Activated naive CD8-positive, alpha-beta T cell treated with anti-CD3 and anti-CD28 coated beads for 36 hours (primary cell): ENCODE measurements at places on chromosomes 7 and 10. TPM values are rescaled to one million over a fixed set of nuclear protein-coding genes. Genes with fewer than 3 reads are reported as not detected.

The SPDYE6 gene
- not detected for total RNA-seq

The OGDHL gene
- total RNA-seq: 1.1 TPM

The KLF6 gene
- 125 TPM for total RNA-seq

The EPHA1 gene
- 2.3 TPM for total RNA-seq

The TNRC18 gene
- total RNA-seq: 48.0 TPM

The RNF32 gene
- 0.62 TPM for total RNA-seq

The DBF4 gene
- total RNA-seq: 86.3 TPM

The BLNK gene
- total RNA-seq: 1.3 TPM

GRCh38 chr7:81260152-81260551 lies 341.3 kb upstream of the SEMA3C start:
- DNase-seq: no peak

DNA sequence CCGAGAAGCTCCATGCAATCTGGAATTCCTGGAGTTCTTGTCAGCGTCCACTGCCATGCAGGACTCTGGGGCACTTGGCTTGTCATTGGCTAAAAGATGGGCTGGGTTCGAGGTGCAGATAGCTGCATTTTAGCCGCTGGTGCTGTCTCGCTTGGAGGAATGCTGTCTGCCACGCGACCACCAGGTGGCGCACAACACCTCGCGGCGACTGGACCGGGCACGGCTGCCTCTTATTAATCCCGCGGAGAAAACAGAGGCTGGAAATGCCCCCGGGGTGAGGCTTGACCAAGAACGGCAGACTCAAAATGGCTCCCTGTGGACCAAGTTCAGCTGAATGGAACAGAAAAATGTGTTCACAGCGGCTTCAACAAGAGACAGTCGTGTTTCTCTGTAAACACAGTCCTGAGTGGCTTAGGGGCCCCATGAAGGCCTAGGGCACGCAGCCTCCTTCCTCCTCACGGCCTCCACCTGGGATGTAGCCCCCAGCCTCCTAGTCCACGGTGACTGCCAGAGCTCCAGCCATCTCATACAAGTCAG lies 46.2 kb downstream of the AOC1 start:
- peak; percentile 70 for DNase-seq

- DNase-seq: no peak
These were observed 649.5 kb upstream of the MKI67 start for GRCh38 chr10:128775743-128776142.

DNA sequence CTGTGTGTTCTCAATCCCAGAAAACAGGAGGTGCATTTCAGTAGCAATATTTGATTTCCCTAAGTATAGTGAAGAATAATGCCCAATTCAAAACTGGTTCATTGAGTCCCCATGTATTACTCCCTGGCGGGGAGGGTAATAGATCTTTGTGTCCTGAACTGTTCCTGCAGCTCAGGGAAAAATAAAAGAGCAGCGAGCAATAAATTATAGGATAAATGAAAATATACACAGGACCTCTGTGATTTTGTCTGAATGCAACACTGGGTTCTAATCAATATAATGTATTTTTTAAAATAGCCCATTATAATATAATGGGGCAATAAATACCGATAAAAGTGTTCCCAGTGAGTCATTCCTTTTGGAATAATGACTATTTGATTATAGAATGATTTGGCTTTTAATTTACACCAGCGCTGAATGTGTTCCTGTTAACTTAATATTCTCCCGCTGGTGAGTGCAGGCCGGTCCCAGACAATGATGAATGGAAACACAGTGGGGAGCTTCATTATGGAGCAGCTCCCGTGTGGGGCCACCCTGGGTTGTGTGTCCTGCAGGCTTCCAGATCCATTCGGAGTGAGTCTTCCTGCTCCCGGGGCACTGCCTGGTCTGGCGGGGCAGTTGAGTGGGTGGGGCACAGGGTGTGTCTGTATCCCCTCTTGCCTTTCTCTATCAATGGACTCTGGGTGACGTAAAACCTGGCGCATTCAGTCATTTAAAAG lies 263.1 kb downstream of the ACTR3B start:
- no peak for DNase-seq

GRCh38 chr7:36192053-36192824 lies 39.2 kb downstream of the EEPD1 start:
- DNase-seq: no peak

- no peak for DNase-seq
These were observed 152.1 kb downstream of the FZD1 start for GRCh38 chr7:91416155-91416865.

DNA sequence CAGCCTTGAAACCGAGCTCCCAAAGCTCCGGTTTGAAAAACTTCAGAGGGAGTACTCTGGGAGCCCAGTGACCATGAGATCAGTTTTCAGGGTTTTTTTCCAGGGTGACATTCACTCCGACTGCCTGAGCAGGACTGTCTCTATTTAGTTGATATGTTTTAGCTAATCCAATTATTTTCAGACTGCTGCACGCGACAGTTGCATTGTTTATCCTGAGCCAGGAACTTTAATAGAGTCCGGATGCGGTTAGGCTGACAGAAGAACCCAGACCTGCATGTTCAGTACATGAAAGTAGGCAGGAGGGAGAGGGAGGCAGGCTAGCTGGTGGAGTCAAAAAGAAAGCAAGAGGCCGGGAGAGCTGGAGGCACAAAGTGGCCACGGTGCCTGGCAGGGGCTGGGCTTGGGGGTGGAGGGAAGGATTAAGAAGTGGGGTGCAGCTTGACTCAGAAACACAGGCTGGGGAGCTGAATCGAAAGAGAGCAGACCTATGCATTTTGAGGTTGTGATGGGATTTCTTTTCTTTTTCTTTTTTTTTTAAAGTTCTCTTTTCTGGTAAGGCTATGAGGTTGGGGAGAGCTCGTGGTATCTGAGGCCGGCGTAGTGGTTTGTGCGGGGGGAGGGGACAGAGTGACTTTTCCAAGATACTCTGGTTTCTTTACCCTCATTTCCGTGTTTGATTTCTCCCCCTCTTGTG lies 5.7 kb downstream of the GATA3 start:
- peak; percentile 76 for DNase-seq

DNA sequence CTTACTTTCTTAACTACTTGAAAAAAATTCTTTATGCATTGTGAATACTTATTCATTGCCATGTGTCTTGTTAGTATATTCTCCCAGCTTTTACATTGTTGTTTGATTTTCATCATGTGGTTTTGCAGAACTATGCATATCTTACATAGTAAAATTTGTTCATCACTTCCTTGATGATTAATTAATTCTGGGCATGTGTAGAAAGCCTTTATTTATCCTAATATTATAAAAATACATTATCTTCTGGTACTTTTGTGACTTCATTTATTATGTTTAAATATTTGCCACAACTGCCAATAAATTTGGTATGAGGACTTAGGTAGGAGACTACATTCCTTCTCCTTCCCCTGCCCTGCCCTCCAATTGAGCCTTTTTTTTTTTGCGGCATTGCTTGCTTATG lies 166.0 kb upstream of the ZNF32 start:
- no peak for DNase-seq

DNA sequence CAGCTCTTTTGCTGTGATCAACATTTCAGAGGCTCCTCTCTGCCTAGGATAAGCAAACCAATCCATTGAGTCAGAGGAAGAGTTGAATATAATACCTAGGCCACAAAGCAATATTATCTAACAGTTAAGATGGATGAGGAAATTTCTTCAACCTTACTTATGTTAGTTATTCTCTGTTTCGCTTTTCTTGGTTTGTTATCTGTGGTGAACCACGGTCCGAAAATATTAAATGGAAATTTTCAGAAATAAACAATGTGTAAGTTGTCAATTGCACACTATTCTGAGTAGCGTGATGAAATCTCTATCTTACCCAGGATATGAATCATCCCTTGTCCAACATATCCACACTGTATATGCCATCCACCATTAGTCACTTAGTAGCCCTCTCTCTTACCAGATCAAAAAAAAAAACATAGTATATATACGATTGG lies 1.5 kb upstream of the HTR7 start:
- DNase-seq: no peak

GRCh38 chr10:30902621-30903396 lies 128.9 kb downstream of the ZNF438 start:
- DNase-seq: no peak

DNA sequence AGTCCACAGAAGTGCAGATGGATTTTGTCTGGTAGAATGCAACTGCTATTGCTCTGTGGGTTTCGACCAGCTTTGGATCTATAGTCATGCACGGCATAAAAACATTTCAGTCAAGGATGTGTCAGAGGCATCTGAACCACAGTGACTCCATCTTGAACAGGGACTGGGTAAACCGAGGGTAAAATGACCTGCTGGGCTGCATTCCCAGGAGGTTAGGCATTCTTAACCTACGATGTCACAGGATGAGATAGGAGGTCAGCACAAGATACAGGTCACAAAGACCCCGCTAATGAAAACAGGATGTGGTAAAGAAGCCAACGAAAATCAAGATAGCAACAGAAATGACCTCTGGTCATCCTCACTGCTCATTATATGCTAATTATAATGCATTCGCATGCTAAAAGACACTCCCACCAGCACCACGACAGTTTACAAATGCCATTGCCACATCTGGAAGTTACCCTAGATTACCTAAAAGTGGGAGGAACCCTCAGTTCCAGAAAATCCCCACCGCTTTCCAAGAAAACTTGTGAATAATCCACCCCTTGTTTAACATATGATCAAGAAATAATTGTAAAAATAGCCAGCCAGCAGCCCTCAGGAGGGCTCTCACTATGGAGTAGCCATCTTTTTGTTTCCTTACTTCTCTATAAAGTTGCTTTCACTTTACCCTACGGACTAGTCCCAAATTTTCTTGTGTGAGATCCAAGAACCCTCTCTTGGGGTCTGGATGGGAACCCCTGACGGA lies 50.7 kb upstream of the CPXM2 start:
- no peak for DNase-seq

GRCh38 chr10:96743988-96744585 lies 23.8 kb upstream of the PIK3AP1 start:
- DNase-seq: no peak
